ENCODE measurements at places on chromosomes 13 and 19.
A peak's percentile ranks its signal among the peaks of the same experiment; 100 is the strongest.

DNA sequence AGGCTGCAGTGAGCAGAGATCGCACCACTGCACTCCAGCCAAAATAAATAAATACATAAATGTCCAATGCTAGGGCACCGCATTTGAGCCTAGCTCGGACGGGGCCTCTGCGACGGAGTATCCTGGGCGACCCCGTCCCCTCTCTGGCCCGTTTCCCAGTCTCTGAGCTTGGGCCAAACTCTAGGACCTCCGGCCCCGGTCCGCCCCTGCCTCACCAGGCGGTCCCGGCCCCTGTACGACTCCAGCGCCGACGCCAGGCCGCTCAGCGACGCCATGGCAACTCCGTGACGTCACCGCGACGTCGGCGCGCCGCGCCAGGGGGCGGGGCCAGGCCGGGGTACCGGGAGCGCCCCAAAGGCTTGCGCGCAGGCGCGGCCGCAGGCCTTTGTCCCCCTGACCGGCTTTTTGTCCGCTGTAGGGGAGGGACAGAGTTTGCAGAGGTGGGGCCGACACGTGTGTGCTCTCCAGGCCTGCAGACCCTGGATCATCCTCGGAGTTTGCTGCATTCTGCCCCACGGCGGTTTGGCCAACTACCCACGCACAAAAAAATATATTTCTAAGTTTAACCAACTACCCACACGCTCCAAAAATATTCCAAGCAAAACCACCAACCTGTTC is at the start of gene PEX11G:
Gene PEX11G, minus strand, starts transcription at position 300 of the 618 bp plus-strand sequence. Its CDS starts 25 bp downstream, at position 275.
- DNase-seq = peak; percentile 87

DNA sequence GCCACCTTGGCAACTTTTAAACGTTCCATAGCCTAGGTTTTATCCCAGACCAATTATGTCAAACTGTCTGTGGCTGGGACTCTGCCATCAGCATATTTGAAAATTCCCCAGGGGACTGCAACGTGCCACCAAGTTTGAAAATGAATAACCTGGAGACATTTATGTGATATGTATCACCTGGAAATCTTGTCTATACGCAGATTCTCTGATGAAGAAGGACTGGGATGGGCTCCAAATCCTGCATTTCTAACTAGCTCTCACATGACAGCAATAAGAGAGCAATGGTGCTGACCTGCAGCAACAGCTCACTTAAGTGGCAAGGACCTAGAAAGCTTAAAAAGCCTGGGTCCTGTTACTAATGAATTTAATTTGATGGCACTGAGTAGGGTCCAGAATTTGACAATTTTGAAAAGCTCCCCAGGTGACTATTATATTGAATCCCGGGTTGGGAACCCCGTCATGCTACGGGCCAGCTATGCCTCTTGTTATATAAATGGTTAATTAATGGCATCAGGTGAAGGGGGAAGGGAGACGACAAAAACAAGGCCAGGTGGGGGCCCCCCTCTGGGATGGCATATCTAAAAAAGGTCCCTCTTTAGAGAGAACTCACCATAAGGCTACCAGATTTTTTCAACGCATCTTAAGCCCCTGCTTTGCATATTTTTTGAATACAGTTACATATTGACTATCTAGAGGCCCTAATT is 213.7 kb downstream of the ZIC5 start:
- no peak for DNase-seq

DNA sequence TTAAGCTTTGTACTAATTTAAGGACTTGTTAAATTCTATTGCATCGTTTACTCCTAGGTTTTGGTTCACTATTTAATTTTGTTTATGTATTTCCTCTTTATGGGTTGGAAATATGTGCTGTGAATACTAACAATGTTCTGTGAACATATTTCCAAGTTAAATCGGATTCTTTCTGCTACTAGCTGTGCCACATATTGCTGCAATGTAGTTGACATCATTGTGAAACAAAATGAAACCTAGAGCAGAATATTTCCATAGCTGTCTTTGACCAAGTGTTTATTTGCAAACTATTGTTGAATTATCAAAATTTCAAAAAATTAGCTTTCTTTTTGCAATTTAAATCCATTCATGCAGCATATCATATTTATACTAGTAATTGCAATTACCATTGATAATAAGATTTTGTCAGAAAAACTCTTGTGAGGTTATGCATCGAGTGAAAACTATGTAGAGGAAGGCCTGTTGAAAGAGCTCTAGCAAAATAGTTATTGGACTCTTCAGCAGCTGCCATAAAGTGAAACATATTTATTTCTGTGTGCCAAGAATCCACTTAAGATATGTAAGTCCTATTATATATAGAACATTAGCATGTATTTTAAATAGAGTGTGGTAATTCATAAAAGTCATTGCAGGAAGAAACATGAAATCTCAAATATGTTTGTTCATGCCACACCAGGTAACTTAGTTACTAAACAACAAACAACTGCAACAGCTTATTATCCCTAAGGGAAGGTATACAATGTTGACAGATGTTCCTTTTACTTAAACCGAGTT is 575.1 kb downstream of the SLITRK6 start:
- peak; percentile 6 for DNase-seq

- DNase-seq = no peak
These were observed 18.6 kb upstream of the TIMM44 start for GRCh38 chr19:7961920-7962626.

GRCh38 chr19:42246143-42246921 is 3.9 kb upstream of the GSK3A start:
- DNase-seq = peak; percentile 81

DNA sequence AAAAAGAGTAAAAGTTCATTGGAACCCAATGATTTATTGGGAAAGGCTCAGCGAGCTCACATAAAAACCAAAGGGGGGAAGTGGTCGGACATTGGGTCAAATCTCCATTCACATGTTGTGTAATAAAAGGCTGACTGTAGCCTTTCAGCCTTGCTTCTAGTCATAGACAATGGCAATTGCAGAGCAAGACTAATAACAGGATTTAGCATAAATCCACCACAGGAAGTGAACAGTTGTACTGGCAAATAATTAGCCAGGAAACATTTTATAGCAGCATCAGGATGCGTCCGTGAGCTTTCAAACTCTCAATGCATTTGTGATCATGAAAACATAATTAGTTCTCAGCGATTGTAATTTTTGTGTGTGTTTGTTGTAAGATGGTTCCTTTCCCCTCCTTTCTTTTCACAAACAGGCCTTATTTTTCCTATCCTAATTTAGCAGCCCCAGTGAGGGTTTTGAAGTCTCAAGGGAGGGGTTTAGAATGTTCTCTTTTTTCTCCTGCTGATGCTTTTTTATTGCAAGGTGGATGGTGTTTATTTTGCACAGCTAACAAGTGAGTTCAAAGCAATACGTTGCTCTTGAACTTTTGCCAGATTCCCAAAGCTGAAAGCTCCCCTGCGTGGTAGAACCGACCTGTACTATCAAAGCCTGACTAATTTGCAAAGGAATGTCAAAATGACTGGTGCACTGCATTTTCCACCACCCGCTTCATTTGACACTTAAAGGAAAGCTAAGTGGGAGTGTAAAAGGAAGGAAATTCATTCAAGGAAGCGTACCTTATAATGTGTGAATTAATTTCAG is 105.6 kb downstream of the SPRY2 start:
- peak; percentile 9 for DNase-seq

DNA sequence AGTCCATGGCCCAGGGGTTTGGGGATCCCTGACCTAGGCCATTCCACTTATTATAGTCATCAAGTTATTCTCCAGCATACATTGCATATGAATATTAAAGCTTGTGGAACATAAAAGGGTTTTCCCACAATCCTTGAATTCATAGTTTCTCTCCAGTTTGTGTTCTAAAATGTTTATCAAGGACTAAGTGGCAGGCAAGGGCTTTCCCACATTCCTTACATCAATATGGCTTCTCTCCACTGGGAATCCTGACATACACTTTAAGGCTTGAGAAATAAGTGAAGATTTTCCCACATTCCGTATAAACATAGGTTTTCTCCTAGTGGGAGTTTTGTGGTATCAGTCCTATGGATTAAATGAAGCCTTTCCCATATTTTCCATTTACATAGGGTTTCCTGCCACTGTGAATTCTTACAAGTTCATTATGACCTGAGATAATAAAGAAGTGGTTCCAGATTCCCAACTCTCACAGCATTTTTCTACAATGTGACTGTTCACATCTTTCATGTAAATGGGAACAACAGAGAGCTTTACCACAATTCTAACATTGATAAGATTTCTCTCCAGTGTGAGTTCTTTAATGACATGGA is 14.5 kb downstream of the ZNF426 start:
- no peak for DNase-seq

DNA sequence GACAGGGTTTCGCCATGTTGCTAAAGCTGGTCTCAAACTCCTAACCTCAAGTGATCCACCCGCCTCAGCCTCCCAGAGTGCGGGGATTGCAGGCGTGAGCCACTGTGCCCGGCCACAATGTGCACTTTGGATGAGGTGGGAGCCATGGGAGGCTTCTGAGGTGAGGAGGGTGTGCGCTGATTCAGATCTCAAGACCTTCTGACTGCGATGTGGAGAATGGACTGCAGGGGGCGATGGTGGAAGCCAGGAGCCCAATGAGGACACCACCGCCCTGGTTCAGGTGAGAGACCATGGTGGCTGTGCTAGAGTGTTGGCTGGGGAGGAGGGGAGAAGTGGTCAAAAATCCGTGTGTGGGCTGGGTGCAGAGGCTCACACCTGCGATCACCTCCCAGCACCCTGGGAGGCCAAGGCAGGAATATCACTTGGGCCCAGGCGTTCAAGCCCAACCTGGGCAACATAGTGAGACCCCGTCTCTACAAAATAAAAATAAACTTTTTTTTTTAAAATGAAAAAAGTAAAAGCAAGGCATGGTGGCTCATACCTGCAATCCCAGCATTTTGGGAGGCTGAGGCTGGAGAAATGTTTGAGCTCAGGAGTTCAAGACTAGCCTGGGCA is 5.6 kb downstream of the INAFM1 start:
- DNase-seq = no peak

GRCh38 chr13:99257291-99257690 is 888 bp downstream of the GPR18 start:
- no peak for DNase-seq

DNA sequence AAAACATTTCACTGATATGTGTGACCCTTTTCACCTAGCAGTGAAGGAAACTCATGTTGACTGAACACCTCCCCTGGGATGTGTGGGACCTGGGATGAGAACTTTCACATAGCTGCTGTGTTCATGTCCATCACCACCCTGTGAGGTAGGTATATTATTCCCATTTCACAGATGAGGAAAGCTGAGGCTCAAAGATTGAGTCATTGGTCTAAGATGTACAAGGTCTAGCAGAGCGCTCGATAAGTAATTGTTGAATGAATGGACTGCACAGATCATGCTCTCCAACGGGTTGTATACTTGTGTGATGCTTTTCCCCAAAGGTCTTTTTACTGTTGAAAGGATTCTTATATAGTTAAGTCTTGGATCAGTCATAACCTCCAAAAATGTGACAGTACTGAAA is 75.6 kb upstream of the TSC22D1 start:
- DNase-seq = no peak

- peak; percentile 7 for DNase-seq
These were observed 144.8 kb downstream of the DACH1 start for GRCh38 chr13:71722206-71722605.

DNA sequence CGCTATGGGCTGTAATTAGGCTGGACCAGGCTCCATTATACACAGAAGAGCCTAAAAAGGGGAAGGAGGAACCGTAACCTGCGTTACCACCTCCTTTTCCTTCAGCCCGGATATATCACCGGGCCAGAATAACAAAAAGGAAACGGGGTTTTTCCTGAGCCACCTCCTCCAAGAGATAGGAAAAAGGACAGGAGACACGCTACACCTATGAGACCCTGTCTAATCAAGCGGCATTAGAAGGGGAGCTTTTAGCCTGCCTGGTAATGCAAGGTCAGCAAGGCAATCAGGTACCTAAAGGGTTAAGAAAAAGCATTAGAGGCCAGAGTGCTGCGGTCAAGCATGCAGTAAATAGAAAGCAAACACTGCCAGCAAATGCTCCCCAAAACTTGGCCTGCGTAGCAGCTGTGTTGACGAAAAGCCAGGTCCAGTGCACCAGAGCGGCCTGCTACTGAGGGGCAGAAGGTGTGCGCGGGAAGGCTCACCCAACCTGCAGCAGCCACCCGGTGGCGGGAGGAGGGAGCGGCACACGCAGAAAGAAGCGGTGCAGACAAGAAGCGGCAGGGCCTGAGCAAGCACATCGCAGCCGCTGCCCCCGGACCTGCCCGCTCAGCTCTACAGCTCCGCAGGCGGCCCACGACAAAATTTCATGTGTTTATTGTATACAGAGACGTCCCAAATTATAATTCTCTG is 1466.1 kb downstream of the UQCRFS1 start:
- DNase-seq = no peak

DNA sequence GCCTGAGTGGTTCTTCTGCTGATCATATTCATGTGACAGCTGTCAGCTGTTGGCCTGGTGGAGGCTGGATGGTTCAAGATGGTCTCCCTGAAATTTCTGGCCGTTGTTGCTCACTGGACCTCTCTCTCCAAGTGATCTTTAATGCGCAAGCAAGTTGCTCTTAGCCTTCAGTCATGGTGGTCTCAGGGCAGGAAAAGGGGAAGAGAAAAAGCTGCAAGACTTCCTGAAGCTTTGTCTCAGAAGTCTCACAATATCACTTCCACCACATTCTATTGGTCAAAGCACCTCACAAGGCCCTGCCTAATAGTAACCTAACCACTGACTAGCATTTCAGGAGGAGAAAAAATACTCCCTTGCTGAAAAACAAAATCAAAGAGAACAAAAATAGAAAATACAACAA is 1.6 kb upstream of the ZNF567 start:
- DNase-seq = no peak

DNA sequence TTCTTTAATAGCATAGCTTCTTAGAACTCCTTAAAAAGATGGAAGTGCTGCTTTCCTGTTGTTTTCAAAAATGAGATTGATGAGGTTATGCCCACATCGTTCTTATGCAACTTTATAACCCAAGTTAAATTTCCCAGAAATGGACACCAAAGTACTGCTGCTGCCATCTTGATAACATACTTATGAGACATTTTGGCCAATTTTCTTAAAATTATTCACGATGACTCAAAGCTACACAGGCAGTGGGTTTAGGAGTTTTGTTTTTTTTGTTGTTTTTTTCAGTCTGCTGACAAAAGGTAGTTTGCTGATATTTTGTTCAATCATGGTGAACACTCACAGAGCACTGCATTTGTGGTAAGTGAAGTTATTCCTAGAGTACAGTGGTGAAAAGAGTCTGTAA is 54.9 kb upstream of the RFC3 start:
- DNase-seq = no peak

GRCh38 chr13:30394751-30395191 is 27.5 kb upstream of the UBE2L5 start:
- no peak for DNase-seq

- peak; percentile 47 for DNase-seq
These were observed 10.0 kb downstream of the CALM3 start for GRCh38 chr19:46610851-46611770.

DNA sequence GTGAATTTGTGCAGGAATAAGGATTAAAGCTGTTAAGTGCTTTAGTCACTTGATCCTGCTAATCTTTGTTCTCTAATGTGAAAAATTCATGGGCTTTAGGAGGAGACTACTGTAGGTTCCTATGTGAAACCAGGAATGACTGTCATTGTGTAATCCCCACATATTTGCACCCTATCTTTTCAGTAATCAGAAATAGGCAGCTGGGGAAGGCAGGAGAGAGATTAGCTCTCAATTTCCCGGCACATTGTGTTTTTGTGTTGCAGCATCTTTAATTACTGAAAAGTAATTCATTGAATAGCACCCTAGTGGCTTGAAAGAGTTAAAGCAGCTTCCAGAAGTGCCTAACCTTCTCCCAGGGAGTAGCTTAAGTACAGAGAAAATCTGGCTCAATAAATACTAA is 282.9 kb downstream of the OLFM4 start:
- DNase-seq = no peak

GRCh38 chr19:37948362-37948761 is 41.4 kb downstream of the SIPA1L3 start:
- DNase-seq = no peak

Data from fibroblast of skin of abdomen (primary cell).